Osteocyte (in vitro differentiated cells): ENCODE measurements at places on chromosomes 6 and 20.

- H3K4me3 ChIP-seq: no peak overlapping the region
- H3K27ac ChIP-seq: no peak overlapping the region
- peaks cover 9% of the 10 kb centered on the region for H3K4me1 ChIP-seq
- H3K27me3 ChIP-seq: peaks cover 35% of the 10 kb centered on the region
Measured at GRCh38 chr20:46011631-46012482, 3.1 kb downstream of the MMP9 start.

- H3K36me3 ChIP-seq: no peaks in the 10 kb centered on the region
- H3K27me3 ChIP-seq: no peaks in the 10 kb centered on the region
- H3K4me1 ChIP-seq: no peaks in the 10 kb centered on the region
- H3K27ac ChIP-seq: no peak overlapping the region
- no peak for DNase-seq
- H3K4me3 ChIP-seq: no peak overlapping the region
Measured at GRCh38 chr6:14818422-14818884, 427.4 kb upstream of the JARID2 start.

DNA sequence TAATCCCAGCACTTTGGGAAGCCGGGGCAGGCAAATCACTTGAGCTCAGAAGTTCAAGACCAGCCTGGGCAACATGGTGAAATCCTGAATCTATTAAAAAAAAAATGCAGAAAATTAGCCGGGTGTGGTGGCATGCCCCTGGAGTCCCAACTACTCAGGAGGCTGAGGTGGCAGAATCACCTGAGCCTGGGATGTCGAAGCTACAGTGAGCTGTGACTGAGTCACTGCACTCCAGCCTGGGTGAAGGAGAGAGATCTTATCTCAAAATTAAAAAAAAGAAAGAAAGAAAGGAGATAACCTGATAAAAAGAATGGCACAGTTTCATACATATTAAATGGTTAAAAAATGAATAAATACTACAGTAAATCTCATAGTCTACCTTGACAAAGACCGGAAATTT is 123.6 kb upstream of the TNFAIP3 start:
- no peak overlapping the region for H3K4me3 ChIP-seq
- no peaks in the 10 kb centered on the region for H3K36me3 ChIP-seq
- peaks cover 2% of the 10 kb centered on the region for H3K4me1 ChIP-seq
- DNase-seq: no peak
- H3K27ac ChIP-seq: no peak overlapping the region
- H3K27me3 ChIP-seq: no peaks in the 10 kb centered on the region

GRCh38 chr6:44800171-44800783 is 412.8 kb downstream of the CDC5L start:
- H3K4me3 ChIP-seq: no peak overlapping the region
- H3K4me1 ChIP-seq: peaks cover 18% of the 10 kb centered on the region
- no peak for DNase-seq
- peaks cover 2% of the 10 kb centered on the region for H3K27me3 ChIP-seq
- no peaks in the 10 kb centered on the region for H3K36me3 ChIP-seq
- peak overlapping the region; percentile 86 for H3K27ac ChIP-seq

GRCh38 chr6:76026101-76026500 is 46.4 kb downstream of the IMPG1 start:
- H3K27me3 ChIP-seq: no peaks in the 10 kb centered on the region
- no peaks in the 10 kb centered on the region for H3K4me1 ChIP-seq
- H3K36me3 ChIP-seq: peaks cover 4% of the 10 kb centered on the region

- no peaks in the 10 kb centered on the region for H3K27me3 ChIP-seq
Measured at GRCh38 chr20:39877788-39878187, 811.2 kb downstream of the MAFB start.

- H3K4me3 ChIP-seq: no peak overlapping the region
- no peaks in the 10 kb centered on the region for H3K4me1 ChIP-seq
- no peaks in the 10 kb centered on the region for H3K36me3 ChIP-seq
- no peak overlapping the region for H3K27ac ChIP-seq
Measured at GRCh38 chr6:106790935-106791334, 161.6 kb downstream of the QRSL1 start.

- H3K36me3 ChIP-seq: no peaks in the 10 kb centered on the region
- no peaks in the 10 kb centered on the region for H3K27me3 ChIP-seq
- no peak overlapping the region for H3K4me3 ChIP-seq
- DNase-seq: no peak
Measured at GRCh38 chr20:10707068-10707467, 33.3 kb upstream of the JAG1 start.

- peaks cover 18% of the 10 kb centered on the region for H3K4me1 ChIP-seq
- no peak for DNase-seq
- no peak overlapping the region for H3K4me3 ChIP-seq
- no peak overlapping the region for H3K27ac ChIP-seq
- no peaks in the 10 kb centered on the region for H3K36me3 ChIP-seq
Measured at GRCh38 chr6:14641423-14642135, 524.0 kb downstream of the CD83 start.

DNA sequence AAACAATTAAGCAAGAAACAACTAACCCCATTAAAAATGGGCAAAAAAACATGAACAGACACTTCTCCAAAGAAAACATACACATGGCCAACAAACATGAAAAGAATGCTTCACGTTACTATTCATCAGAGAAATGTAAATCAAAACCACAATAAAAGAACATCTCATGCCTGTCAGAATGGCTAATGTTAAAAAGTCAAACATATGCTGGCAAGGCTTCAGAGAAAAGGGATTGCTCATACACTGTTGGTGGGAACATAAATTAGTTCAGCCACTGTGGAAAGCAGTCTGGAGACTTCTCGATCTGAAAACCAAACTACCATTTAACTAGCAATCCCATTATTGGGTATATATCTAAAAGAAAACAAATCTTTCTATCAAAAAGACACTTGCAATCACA is 217.5 kb downstream of the TINAG start:
- H3K4me1 ChIP-seq: no peaks in the 10 kb centered on the region
- no peak overlapping the region for H3K27ac ChIP-seq
- H3K4me3 ChIP-seq: no peak overlapping the region

GRCh38 chr6:88294702-88295101 is 128.6 kb upstream of the CNR1 start:
- H3K27ac ChIP-seq: no peak overlapping the region
- H3K4me1 ChIP-seq: no peaks in the 10 kb centered on the region
- H3K4me3 ChIP-seq: no peak overlapping the region

GRCh38 chr6:125307150-125307838 is 5.5 kb upstream of the HDDC2 start:
- no peak overlapping the region for H3K4me3 ChIP-seq
- DNase-seq: no peak
- H3K27me3 ChIP-seq: no peaks in the 10 kb centered on the region

DNA sequence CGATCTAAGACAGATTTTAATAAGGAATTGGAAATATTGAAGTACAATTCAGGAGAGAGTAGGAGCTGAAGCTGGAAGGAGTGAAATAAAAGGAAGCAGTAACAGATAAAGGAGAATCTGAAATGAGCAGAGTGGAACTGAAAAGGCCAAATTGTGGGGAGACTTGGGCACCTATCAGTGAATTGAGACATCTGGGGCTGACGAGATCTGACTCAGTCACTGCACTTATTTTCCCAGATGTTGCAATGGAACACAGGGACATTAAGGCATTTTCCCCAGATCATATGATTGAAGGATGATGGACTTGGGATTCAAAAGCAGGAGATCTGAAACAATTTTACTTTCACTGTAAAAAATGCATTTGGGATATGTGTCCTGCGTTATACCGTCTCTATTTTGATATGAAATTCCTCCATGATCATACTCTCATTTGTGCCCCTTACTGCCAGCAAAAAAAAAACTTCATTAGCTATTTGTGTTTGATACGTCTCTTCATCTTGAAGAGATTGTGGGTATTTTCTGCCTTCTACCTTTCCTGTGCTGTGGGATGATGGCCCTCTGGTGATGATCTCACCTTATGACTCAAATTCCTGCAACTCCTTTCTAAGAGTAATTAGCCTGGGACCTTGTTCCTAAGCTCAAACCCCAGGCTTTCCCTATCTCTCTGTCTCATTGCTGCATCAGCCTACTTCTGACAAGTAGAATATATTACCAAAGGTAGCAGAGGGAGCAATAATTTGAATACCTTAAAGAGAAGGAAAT is 278.5 kb upstream of the MAN1A1 start:
- no peaks in the 10 kb centered on the region for H3K4me1 ChIP-seq
- H3K27ac ChIP-seq: no peak overlapping the region
- no peaks in the 10 kb centered on the region for H3K36me3 ChIP-seq
- H3K4me3 ChIP-seq: no peak overlapping the region
- peaks cover 8% of the 10 kb centered on the region for H3K27me3 ChIP-seq

DNA sequence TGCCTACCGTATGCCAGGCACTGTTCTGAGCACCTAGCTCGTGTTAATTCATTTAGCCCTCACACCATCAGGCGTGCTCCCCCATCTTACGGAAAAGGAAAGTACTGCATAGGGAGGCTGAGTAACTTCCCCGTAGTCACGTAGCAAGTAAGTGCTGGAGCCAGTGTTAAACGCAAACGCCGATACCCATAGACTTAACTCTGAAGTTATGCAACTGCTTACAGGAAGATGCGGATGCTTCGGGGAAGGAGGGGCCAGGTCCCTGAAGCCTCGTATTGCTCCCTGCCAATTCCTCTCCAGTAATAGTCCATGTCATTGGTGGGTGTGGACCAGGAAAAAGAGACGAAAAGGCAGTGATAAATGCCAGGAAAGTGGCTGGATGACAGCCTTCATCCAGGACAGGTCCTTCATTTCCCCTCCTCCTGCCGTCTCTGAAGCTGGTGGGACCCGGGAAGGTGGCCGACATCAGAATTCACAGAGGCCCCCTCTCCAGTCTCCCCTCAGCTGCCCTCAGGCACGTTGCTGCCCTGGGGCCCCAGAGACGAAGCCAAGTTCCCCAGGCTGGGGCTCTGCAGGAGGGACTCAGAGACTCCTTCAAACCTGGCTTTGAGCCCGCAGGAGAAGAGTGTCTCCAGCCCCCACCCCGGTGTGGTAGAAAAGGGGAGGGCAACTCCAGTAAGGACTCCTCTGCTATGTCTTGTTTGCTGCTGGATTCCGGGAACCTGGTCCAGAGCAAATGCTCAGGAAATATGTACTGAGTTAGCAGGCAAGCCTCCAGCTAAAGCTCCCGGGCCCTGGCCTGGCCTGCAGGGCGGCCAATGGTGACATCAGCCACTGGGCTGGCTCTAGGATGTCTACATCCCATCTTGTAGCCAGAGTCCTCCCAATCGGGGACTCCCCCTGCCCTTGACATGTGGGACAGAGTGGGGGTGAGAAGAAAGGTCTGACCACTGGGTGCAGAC is 37.8 kb downstream of the RAB44 start:
- DNase-seq: no peak
- H3K36me3 ChIP-seq: no peaks in the 10 kb centered on the region
- H3K4me3 ChIP-seq: no peak overlapping the region
- H3K27ac ChIP-seq: no peak overlapping the region
- peaks cover 4% of the 10 kb centered on the region for H3K4me1 ChIP-seq

GRCh38 chr6:151101816-151102694 is 137.7 kb upstream of the AKAP12 start:
- no peak for DNase-seq
- no peak overlapping the region for H3K27ac ChIP-seq
- H3K36me3 ChIP-seq: peaks cover 19% of the 10 kb centered on the region
- H3K4me3 ChIP-seq: no peak overlapping the region
- peaks cover 12% of the 10 kb centered on the region for H3K4me1 ChIP-seq

DNA sequence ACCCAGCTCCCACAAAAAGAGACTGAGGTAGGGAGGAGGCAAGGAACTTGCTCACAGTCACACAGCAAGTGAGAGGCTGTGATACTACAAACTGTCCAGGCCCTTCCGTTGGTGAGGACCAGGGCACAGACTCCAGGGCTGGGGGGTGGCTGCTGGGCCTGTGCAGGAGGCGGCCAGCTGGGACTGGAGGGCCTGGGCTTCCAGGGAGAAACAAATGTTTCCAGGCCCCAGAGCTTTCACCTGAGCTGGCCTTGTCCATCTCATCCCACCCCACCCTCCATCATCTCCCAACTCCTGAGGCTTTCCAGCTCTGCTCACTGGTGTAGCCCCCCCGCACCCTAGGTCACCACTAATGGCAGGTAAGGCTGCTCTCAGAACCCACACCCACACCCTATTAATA is 86.0 kb downstream of the GRM4 start:
- no peaks in the 10 kb centered on the region for H3K36me3 ChIP-seq
- no peak for DNase-seq
- peaks cover 10% of the 10 kb centered on the region for H3K4me1 ChIP-seq
- H3K27ac ChIP-seq: no peak overlapping the region
- H3K4me3 ChIP-seq: no peak overlapping the region

DNA sequence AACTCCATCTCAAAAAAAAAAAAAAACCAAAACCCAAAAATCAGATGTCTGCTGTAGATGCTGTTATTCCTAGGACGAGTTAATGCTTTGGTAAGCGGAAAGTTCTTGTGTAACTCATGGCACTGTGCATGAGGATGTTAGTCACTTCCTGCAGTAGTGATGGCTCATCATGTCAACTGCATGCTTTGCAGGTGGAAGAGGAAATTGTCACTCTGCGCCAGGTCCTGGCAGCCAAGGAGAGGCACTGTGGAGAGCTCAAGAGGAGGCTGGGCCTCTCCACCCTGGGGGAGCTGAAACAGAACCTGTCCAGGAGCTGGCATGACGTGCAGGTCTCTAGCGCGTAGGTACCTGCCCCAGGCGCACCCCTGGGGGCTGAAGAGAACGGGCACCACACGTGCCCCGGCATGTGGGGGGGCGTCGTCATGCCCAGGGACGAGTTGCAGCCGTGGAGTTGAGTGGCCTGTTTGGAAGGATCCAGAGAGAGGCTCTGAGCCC is 8.5 kb downstream of the TPD52L2 start:
- no peak overlapping the region for H3K27ac ChIP-seq
- no peaks in the 10 kb centered on the region for H3K4me1 ChIP-seq
- H3K4me3 ChIP-seq: no peak overlapping the region

DNA sequence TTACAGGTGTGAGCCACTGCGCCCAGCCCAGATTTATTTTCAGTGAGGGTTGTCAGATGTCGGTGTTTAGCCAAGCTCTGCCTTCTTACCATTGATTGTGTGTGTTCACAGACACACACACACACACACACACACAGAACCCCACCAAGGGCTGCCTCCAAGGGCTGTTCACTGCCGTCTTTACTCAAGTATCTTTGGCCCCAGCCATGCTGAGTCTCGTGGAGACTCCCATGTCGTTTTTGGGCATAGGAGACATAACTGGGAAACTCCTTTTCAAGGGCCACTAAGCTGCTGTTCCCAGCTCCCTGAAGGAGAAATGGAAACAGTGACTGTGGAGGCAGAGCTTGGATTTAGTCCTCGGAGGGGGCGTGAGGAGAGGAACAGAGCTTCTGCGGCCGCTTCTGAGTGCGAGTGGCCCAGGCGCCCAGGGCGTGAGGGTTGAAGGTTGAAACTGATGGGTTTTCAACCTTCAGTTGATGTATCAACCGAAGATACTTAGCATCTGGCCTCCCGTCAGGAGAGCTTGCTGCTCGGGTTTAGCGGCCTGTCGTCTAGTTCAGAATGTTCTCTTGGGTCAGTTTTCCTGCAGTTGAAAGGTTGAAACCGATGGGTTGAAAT is 243.6 kb downstream of the TTLL2 start:
- H3K4me1 ChIP-seq: peaks cover 41% of the 10 kb centered on the region
- H3K27me3 ChIP-seq: peaks cover 10% of the 10 kb centered on the region
- H3K36me3 ChIP-seq: no peaks in the 10 kb centered on the region
- DNase-seq: peak; percentile 76
- H3K27ac ChIP-seq: no peak overlapping the region

DNA sequence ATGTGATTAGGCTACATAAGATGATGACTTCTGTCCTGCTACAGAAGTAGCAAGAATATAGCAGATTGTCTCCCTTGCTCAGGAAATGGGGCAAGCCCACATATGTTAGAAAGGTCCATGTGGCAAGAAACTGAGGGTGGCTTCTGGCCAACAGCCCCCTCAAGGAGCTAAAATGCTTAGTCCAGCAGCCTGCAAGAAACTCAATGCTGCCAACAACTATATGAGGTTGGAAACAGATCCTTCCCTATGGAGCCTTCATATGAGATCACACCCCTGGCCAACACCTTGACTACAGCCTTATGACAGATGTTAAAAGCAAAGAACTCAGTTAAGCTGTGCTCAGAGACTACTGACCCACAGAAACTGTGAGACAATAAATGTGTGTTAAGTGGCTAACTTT is 22.1 kb downstream of the PTPRT start:
- H3K4me1 ChIP-seq: no peaks in the 10 kb centered on the region
- no peaks in the 10 kb centered on the region for H3K36me3 ChIP-seq
- H3K4me3 ChIP-seq: no peak overlapping the region
- no peaks in the 10 kb centered on the region for H3K27me3 ChIP-seq
